Smooth muscle cell of the pulmonary artery (primary cell): ENCODE measurements at places on chromosomes 3 and 15. TPM values are rescaled to one million over a fixed set of nuclear protein-coding genes. Genes with fewer than 3 reads are reported as not detected.

Gene CPEB1
- 9.0 and 14.1 TPM in 2 replicates for total RNA-seq

Gene ABI3BP
- 148 and 149 TPM in 2 replicates for total RNA-seq

Gene C3orf20
- under 0.01 and 0.07 TPM in 2 replicates for total RNA-seq

Gene ADAMTS7
- total RNA-seq, result 18.8 and 35.3 TPM in 2 replicates

Gene CAMK2N2
- total RNA-seq, result 0.13 TPM in 2 replicates
